ENCODE measurements at places on chromosomes 6 and 20.

GRCh38 chr6:70140496-70140895 lies 162.4 kb downstream of the COL9A1 start:
- no peak for DNase-seq

- DNase-seq: no peak
These were observed 39.5 kb downstream of the UBE2V1 start for GRCh38 chr20:50073500-50073899.

- DNase-seq: no peak
These were observed 45.9 kb downstream of the SSR1 start for GRCh38 chr6:7267071-7267465.

DNA sequence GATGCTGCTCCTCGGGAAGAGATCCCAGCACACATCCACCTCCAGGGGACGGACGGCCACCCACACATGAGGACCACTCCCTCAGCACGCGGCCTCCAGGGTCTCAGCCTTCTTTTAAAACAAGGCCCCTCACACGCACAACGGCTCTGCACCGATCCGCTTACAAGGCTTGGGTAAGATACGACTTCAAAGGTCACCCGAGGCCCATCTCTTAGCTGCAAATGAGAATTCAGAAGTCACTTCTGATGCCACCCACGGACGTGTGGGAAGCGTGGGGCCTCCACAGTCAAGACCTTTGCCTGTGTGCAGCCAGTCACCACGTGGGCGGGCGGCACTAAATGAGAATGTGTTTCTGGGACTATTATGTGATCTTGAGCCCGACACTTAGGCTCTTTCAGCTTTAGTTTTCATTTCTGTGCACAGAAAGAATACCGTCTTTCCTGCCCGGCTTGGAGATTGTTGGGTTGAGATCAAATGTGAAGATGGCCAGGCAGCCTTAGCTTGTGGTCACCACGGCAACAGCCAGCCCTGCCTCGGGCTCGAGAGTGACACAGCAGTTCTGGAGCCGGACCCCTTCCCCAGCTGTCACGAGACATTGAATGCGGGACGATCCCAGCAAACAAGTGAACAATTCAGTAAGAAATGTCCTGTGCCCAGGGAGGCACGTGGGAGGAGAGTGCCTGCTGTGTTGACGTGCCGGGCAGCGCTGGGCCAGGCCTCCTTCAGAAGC lies 91.6 kb downstream of the RAMACL start:
- DNase-seq: no peak

- no peak for DNase-seq
These were observed 33.7 kb upstream of the EPB41L2 start for GRCh38 chr6:131096786-131097185.
